ENCODE measurements at places on chromosomes 2 and 18.

DNA sequence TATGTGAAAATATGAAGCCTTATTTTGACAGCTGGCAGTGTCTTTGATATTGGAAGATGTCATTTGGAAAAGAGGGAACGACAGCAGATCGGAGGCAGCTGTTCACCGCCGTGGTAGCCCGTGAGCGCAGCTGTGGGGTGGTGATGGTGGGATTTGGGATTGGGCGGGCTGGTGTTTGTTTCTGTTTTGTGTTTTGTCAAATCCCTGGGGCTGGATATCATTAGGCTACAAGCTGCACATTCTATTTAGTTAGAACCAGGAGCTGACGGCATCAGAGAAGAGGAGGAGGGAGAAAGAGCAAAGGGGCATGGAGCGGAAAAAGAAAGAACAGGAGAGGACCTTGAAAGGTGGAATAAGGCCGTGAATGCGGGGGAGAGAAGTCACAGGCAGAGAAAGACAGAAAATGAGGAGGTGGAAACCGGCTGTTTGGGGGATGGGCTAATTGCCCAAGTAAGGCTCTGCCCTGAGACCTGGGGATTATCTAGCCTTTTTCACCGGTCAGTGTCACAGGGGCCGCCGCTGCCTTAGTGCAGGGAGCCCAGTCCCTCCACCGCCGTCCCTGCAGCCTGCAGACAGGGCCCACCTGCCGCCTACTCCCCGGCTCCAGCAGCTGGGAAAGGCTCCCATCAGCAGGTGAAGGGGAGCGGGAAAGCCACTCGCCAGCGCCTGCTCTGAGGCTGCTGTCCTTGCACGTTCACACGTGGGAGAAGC lies 88.0 kb downstream of the ZCCHC2 start:
- DNase-seq, result no peak

DNA sequence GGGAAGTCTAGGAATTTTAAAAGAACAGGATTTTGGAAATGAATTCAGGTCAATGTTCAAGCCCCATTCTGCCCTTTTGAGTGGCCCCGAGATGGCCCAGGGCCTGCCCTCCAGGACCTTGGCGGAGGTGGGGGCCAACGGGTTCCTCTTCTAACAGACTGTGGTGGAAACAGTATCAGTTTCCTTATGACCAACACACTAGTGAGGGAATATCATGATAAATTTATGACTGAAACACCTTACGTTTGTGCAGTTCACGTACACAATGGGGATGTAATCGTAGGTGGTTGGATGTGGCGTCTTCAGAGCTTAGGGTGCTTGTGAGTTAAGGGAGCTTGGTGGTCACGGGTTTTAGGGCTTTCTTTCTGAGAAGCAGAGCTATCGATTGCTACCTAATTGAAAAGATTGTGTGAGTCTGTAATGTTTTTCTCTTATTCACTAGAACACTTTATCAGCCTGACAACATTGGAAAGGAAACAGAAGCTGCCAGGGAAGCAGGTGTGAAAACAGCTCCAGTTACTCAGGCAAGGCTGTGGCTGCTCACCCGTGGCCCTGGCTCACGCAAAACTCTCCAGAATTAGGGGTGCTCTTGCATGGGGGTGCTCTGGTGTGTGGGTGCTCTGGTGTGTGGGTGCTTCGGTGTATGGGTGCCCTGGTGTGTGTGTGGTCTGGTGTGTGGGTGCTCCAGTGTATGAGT lies 165.3 kb downstream of the SNTG2 start:
- no peak for DNase-seq

GRCh38 chr2:3272761-3273160 lies 104.9 kb downstream of the EIPR1 start:
- DNase-seq, result no peak

GRCh38 chr18:65983750-65984149 lies 232.9 kb downstream of the CDH7 start:
- no peak for DNase-seq

DNA sequence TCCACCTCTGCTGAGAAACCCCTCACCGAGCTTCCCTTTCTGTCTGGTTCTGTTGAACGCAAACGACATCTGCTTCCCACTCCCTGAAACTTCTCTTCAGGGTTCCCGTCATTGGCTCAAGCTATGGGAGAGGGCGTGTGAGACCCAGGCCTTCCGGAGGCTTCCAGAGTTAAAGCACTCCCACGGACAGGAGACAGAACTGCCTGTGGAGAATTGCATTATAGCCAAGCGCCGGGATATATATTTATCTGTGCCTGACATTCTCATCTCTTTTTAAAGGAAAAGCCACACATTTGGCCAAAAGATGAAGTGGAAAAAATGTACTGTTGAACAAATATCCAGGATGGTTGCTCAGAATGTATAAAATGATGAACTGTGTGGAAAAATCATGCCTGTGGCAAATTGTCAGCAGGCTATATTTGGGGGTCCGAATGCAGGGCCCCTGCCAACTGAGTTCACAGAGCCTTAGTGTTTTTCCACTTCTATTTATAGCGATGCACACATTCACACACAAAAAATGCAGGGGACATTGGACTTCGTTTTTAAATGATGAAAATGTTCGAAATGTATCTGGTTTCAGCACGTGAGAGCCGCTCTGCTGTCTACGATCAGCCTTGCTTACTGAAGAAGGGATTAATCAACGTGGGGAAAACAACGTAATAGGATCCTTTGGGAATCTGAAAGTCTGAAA lies 59.5 kb downstream of the E2F6 start:
- DNase-seq, result no peak

DNA sequence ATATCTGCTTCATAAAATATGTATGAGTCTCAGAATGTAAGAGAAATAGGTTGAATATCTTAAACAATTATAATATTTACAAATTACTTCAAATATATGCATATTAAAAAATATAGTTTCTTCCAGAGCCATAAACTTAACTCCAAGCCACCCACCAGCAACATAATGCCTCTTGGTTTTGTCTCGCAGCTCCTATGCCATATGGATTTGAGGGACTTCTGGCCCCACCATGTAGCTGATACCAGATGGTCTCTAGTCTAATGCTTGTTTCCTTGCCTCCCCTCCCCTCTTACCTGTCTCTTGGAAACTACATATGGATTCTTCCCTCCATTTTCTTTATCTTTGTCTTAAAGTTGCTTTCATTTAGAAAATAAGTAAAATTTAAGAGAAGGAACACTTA lies 114.3 kb downstream of the GCA start:
- DNase-seq, result no peak

DNA sequence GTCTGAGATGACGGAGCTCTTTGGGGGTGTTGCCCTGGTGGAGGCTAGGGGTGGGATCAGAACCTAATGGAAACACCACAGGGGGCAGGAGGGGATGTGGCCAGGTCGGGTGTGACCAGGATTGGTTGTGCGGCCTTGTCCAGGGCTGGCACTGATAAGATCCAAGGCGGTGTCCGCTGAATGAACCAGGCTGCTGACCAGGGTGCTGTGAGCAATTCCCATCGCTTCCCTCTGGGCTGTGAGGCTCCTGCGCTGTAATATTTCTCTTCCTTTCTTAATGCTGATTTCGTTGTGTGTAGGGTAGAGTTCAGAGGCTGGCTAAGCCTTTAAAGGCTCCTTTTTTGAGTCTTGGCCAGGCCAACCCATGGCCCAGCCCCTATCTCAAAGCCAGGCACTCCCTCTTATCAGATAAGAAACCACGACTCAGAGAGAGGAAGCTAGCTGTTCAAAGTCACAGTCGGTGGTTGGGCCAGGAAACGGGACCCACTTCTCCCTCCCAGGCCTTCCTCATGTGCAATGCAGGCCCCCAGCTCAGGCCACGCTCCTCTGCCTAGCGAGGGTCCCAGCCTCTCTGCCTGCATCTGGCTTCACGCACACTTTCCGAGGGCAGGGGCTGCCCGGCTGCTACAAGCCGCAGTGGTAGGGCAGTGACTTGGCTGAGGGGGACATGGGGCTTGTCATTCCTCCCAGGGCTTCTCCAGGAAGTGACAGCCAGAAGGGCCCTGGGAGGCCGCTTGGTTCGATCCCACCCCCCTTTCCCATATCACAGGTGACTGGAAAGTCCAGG lies 26.0 kb upstream of the FOSL2 start:
- peak; percentile 85 for DNase-seq

GRCh38 chr18:24426398-24427294 lies at the start of gene IMPACT:
Gene IMPACT (plus strand): TSS chr18:24426670. CDS start chr18:24426757, 87 bp downstream.
- DNase-seq, result peak; percentile 79

DNA sequence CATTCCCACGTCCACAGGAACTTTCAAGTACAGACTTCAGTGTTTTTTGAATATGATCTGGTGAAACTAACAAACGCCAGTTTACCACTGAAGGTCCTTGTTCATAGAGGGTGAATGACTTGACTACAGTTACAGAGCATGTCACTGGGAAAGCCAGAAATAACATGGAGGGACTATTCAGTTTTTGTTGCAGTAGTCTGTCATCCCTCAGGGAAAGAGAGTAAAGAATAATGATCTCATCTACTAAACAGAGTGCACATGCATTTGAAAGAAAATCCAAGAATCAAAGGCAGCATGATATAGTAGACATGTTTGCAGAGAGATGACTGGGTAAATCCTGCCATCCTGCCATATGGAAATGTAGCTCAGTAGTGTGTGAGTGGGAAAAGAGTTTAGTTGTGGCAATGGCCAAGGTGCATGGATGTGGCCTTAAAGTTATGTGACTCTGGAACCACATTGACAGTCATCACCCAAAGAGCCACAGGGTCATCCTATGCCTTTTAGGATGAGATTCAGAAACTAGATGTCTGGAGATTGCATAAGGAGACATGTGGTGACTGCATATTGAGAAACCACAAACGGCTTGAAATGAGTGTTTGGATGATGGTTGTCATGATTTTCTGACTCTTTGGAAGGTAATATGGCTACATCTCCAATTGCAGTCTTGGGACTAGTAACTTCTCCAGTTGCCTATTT lies 125.3 kb upstream of the ZEB2 start:
- no peak for DNase-seq

- DNase-seq, result no peak
Measured at GRCh38 chr2:30385327-30385726, 61.7 kb upstream of the LCLAT1 start.

- no peak for DNase-seq
Measured at GRCh38 chr18:21686282-21687105, 18.1 kb downstream of the ABHD3 start.

GRCh38 chr2:151333083-151333482 lies 24.3 kb upstream of the TNFAIP6 start:
- DNase-seq, result no peak

DNA sequence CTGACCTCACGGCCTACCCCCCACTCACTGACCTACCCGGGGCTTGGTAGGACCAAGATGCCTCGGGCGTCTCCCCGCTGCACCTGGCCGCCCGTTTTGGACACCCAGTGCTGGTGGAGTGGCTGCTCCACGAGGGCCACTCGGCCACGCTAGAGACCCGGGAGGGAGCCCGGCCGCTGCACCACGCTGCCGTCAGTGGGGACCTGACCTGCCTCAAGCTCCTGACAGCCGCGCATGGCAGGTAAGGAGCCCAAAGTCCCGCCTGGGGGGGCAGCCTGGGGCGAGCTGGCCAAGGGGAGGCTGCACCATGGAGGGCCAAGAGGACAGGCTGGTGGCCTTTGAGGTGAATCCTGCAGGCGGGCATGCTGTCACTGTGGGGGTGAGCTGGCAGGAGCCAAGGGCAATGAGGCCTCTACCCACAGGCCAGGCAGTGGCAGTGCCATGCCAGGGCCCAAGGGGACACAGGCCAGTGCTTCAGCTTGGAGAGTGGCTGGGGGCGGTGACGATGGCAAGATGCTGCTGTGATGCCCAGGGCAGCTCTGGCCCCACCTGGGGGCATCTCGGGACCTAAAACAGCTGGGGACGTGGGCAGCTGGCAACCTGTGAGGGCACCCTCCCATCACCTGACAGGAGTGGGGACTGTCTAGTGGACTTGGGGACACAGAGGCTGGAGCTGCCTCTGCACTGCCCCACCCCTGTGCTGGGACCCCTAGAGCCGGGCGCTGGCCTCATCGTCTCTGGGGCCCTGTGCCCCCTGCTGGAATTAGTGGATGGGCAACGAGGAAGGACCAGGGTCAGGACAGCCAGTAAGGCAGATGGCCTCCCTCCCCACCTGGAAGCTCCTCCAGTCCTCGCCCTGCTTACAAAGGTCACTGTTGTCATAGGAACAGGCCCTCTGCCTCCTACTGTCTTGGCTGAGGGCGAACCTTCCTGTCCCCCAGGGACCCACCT lies 2.0 kb downstream of the ESPNL start:
- peak; percentile 19 for DNase-seq

- DNase-seq, result peak; percentile 45
Measured at GRCh38 chr2:182642328-182642727, 73.7 kb upstream of the DNAJC10 start.

DNA sequence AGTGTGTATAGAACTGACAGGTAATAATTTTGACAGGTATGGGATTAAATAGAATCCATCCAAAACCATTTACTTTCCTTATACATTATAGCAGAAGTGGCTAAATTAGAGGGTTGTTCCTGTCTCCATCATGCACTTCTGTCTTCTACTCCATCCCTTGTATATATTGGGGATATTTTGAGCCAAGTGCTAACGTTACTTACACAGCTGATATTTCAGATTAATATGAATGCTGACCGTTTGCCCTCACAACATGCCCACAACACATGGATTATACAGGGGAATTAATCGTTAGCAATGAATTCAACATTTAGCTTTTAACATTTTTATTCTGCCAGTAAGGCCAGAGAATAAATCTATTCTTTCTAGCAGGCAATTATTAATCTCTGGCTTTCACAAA lies 1125.0 kb upstream of the FAM98A start:
- DNase-seq, result no peak

DNA sequence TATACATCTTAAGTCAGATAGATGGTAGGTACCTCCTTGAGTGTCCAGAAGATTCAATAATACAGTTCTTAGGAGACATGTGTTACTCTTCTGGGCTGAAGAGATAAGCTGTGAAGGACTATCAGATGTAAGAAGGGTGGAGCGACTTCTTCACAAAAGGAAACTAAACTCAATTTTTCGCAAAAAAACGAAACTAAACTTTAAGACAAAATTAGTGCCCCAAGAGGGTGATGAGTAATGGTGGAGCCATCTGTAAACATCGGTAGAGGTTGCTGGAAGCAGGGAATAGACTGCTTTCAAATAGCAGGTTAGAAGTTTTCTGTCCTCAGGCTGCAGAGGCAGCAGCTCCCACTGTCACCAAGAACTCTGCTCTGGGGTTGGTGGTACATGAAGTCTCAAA lies 111.6 kb upstream of the TACR1 start:
- DNase-seq, result no peak

DNA sequence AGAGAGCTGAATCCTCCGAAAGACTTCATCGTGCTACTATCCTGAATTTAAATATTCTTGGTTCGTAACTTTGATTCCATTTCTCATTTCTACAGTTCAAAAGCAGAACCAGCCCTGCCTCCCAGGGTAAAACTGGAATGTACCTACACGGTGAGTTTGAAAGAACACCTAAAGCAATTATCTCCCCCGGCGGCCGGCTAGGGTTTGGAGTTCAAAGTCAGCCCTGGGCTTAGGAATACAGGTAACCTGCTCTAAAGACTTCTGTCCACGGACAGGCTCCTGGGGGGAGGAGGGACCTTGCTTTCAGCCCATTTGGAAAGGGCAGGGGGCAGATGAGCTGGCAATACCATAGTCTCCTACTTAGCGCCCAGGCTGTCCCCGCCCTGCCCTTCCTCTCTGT lies 32.3 kb downstream of the CYP27C1 start:
- no peak for DNase-seq

DNA sequence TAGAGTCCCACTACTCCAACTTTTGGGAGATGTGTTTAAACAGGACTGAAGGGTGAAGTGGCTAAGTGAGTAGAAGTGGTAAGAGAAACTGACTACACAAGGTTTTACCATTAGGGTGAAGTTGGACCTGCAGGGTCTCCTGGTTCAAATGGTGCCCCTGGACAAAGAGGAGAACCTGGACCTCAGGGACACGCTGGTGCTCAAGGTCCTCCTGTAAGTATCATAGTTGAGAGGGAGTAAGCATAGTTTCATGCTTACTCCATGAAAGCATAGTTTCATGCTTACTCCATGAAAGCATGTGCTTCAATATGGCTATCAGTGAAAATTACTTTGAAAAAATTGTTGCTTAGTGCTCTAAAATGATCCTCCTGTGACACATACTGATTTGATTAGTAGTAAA lies 19.1 kb downstream of the COL3A1 start:
- no peak for DNase-seq
